ENCODE measurements at places on chromosomes 2 and 18.
A peak's percentile ranks its signal among the peaks of the same experiment; 100 is the strongest.

GRCh38 chr18:28114472-28114871 is 62.5 kb downstream of the CDH2 start:
- ATAC-seq, result no peak

DNA sequence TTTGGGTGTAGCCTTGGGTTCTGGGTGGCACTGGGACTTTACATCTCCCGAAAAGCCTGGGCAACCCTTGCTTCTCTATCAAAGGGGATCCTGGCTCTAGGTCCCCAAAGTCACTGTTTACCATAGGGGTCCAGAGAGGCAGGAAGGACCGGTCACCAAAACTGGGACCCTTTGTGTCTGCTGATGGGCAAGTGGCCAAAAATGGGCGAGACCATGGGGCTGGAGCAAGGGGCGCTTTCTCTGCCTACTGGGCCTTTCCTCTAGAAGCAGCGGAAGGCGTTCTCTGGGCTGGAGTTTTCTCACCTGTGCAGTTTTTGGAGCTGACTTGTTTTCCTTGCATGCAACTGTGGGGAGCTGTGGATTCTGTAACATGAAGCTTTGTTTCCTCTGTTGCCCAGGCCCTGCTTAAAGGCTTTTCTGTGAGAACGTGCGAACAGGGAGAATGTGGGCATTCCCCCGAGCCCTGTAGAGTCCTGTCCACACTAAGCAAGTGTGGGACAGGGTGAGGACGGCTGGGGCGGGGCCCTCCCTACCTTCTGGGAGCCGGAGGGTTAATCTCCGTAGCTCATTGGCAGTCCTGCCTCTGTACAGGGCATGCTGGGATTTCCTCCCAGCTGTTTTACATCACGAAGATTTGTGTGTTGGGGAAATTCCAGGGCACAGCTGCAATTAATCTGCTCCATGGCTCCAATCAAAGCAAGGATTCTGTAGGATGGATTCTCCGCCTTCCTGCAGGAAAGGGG is 50.2 kb downstream of the TGOLN2 start:
- ATAC-seq, result no peak

DNA sequence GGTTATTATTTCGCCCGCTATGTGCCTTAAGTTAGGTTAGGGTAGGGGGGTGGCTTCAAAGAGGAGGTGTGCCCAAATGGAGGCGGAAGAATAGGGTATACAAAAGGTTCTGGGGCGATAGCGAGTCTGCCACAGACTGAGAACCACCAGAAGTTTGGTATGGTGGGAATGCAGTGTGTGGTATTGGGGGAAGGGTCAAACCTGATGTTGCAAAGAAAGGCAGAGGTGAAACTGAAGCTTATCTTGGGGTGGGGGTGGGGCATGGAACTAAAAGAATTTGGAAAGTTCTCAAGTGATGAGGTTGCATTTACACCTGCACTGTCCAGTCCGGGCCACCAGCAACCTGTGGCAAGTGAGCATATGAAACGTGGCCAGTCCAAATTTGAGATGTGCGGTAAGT is 11.8 kb upstream of the CCBE1 start:
- no peak for ATAC-seq

DNA sequence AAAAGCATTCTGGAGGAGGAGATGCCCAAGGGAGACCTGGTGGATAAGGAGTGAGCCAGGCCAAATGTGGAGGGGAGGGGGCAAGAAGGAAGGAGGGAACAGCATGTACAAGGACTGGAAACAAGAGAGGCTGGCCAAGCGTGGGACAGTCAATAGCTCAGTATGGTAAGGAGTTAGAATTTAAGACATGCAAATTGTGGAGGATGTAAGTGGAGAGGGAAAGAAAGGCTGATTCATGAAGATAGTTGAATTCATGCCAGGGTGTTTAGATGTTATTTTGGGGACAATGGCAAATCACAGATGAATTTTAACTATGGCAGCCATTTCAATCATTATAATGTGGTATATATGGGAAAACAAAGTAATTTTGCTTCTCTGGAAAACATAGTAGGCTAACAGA is 462.3 kb downstream of the MEIS1 start:
- ATAC-seq, result no peak

DNA sequence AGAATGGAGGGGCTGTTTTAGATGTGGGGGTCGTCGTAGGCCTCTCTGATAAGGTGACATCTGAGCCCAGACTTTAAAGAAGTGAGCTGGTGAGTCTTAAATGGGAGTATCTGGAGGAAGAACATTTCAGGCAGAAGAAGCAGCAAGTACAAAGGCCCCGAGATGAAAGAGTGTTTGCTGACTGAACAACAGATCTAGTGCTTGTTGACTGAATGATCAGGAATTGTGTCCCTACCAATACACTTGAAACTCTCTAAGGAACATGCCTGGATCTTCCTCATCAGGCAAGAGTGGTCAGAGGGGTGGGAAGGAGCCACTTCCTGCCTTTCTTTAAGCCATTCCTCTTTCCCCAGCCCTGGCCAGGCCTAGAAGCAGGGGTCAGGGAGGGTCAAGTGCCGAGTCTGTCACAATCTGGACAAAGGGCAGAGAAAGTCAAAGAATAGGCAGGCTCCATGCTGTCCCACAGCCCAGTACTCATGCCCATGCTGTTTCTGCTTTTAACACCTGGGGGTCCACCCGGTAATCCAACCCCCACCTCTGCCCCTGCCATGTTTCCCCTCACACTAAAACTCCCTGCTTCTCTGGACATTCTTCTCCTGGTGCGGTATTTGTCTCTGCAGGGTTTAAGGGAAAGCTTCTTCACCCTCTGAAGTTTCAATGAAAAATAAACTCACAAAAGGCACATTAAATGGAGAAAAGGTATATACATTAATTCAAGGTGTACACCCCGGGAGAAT is 3.0 kb upstream of the TMEM37 start:
- ATAC-seq, result no peak

DNA sequence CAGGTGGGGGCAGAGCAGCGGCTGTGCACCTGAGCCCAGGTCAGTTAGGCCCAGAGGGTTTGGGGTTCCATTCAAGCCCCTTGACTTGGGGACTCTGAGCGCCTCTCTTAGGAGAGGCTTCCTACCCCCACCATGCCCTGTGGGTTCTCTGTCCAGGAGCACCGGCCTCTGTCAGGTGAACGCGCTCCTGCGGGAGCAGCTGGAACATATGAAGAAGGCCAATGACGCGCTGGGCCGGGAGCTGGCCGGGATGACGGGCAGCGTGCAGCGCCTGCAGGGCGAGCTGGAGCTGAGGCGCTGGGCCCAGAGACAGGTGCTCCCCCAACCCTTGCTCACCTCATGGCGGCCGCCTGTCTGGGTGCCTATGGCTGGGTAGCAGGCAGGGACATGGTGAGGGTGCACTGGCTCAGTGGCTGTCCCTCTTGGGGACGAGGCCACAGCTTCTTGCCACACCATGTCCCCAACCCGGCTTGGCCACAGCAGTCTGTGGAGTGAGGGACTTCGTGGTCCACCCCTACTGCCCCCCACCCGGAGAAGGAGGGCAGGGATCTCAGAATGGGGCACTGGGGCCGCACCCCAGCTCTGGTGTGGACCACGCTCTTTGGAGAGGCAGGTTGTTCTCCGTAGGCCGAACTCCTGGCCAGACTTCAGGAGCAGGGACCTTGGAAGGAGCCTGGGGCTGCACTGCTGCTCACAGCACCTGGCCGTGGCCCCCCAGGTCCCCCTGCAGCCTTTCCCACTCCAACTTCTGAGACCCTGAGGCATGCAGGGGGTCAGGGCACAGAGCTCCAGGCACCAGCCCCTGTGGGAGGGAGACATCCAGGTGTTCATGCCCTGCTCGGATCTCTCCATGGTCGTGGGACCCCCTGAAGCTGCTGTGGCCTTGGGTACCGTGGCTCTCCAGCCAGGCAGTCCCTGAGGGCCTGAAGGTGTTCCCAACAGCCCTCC is 19.7 kb downstream of the CROCC2 start:
- ATAC-seq, result no peak

- ATAC-seq, result no peak
Measured at GRCh38 chr2:225326969-225327368, 72.5 kb upstream of the NYAP2 start.

- peak; percentile 40 for ATAC-seq
Measured at GRCh38 chr2:64054161-64054915, 35.1 kb upstream of the VPS54 start.

DNA sequence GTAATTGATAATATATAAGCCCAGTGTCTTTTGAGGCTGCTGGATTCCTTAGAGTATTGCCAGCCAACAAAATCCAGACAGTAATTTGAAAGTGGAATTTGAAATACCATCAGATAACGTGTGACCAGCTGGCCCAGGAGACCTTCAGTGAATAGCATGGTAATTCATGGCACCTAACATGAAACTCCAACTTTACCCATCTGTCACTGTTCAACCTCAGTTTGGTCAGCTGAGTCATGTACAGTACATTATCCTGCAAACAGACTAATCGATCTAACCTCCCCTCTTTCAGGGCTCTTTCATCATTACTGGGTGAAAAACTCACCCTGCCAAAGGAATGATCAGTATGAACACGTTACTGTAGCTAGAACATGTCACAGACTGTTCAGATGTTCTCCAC is 230.6 kb downstream of the DOK6 start:
- ATAC-seq, result no peak

GRCh38 chr2:1808981-1809422 is 64.7 kb upstream of the PXDN start:
- no peak for ATAC-seq

- no peak for ATAC-seq
Measured at GRCh38 chr18:44536619-44537018, 144.1 kb upstream of the SETBP1 start.

- ATAC-seq, result no peak
Measured at GRCh38 chr18:43578706-43579105, 301.4 kb upstream of the SYT4 start.

- ATAC-seq, result no peak
Measured at GRCh38 chr2:164593541-164593940, 27.7 kb downstream of the GRB14 start.

GRCh38 chr18:77316641-77317040 is 67.0 kb downstream of the GALR1 start:
- ATAC-seq, result no peak

- no peak for ATAC-seq
Measured at GRCh38 chr2:204344119-204344518, 201.2 kb upstream of the PARD3B start.

- ATAC-seq, result no peak
Measured at GRCh38 chr18:51066273-51066672, 36.3 kb downstream of the SMAD4 start.

GRCh38 chr2:146388757-146389156 is 1456.1 kb upstream of the ACVR2A start:
- ATAC-seq, result no peak

DNA sequence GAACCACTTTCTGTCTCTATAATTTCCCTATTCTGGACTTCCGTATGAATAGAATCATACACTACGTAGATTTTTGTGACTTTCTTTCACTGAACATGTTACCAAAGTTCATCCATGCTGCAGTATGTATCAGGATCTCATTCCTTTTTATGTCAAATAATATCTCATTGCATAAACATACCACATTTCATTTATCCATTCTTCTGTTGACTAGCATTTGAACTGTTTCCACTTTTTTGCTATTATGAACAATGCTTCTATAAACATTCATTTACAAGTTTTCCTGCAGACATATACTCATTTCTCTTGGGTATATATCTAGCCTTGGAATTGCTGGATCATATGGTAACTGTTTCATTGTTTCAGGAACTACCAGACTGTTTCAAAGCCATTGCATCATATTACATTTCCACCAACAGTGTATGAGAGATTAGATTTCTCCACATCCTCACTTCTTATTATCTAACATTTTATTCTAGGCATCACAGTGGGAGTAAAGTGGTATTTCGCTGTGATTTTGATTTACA is 186.2 kb downstream of the DYM start:
- ATAC-seq, result no peak

DNA sequence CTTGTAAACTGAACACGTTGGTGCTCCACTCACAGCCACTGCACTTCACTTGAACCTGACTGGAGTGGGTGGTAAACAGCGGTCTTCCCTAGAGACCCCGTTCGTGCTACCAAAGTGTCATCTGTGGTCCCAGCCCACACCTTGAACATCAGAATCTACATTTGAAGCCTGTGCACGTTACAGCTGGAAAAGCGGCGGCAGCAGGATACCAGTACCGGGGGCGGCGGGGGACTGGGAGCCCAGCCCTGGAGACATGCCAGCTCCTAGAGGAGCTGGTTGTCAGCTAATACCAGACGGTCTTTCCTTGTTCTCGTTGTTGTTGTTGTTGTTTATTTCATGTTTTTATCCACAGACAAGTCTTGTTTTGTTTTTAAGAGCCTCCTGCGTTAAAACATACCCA is 156.7 kb downstream of the WDSUB1 start:
- ATAC-seq, result no peak

- no peak for ATAC-seq
Measured at GRCh38 chr2:98346311-98347236, at the start of gene CNGA3. Gene CNGA3, plus strand, starts transcription at chr2:98346456. Its CDS starts 23,520 bp downstream, at chr2:98369976.

DNA sequence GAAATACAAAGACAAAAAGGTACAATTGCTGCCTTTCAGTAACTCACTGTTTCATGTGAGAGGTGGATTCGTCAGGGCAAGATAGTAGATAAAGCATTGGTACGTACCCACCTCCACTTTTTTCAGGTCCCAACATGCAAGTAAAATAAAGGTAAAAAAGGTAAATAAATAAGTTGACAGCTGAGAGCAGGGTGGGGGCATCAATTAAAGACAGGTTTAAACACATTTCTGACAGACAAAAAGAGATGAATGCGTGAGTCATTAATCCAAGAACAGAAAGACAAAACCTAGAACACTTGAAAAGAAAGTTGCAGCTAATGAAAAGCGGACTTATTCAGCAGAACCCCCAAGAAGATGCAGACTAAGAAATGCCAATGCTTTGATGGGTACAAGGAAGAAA is 979.6 kb upstream of the CDH2 start:
- ATAC-seq, result no peak

DNA sequence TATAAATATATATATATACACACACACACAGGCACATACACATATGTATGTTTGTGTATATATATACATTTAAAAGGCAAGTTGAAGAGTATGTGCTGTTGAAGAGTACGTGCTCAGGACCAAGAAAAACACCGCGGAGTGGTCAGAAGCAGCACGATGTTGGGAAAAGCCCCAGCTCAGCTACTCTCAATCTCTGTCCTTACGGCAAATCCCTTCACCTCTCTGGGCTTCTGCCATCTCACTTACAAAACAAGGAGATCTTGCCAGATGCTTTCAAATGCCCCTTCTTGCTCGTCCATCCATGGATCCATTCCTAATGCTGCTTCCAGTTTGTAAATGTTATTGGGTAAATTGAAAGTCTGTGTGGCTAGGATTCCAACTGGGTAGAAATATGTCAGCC is 333.9 kb downstream of the BCL11A start:
- ATAC-seq, result no peak

- no peak for ATAC-seq
Measured at GRCh38 chr2:18066894-18067293, 188.4 kb downstream of the KCNS3 start.
